ENCODE measurements at places on chromosomes 5 and 9.
A peak's percentile ranks its signal among the peaks of the same experiment; 100 is the strongest.

- DNase-seq = no peak
Observed at GRCh38 chr5:23314827-23315226, 192.6 kb upstream of the PRDM9 start.

- DNase-seq = no peak
Observed at GRCh38 chr5:35172533-35172932, 57.8 kb downstream of the PRLR start.

GRCh38 chr9:76240578-76240977, 153.6 kb downstream of the RFK start:
- no peak for DNase-seq

GRCh38 chr5:89769975-89770374, 639.6 kb downstream of the CETN3 start:
- DNase-seq = peak; percentile 12

DNA sequence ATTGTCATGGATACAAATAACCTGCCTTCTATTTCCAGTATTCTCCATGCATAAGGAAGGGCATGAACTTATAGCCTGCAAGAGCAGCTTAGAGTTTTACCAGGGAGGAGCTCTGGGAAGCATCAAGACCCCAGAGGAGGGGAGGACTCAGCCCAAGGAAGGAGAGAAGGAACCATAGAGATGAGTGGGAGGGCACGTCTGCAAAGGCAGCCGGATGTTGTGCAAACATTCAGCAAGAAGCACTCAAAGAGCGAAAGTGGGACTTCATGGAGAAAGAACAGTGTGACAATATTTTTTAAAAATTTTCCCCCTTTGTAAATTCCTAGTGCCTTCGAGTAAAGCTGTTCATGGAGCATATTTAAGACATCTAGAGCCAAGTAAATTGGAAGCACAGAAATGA, 270.1 kb upstream of the PTGER4 start:
- no peak for DNase-seq

DNA sequence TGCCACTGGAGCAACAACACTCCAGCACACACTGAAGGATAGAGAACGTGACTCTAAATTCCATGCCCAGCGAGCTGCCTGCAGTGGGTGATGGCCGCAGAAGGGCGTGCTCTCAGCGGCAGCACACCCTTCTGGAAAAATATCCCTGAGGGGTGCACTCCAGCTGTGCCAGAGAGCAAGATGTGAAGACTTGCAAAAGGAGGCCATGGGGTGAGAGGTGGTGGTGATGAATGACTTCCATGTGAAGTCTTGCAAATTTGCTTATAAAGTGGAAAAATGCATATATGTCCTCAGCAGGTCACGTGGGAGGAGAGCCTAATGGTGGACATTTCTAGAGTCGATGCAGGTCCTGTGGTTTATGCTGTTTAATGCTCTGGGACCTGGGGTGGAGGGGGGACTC, 39.8 kb upstream of the COL5A1 start:
- no peak for DNase-seq

DNA sequence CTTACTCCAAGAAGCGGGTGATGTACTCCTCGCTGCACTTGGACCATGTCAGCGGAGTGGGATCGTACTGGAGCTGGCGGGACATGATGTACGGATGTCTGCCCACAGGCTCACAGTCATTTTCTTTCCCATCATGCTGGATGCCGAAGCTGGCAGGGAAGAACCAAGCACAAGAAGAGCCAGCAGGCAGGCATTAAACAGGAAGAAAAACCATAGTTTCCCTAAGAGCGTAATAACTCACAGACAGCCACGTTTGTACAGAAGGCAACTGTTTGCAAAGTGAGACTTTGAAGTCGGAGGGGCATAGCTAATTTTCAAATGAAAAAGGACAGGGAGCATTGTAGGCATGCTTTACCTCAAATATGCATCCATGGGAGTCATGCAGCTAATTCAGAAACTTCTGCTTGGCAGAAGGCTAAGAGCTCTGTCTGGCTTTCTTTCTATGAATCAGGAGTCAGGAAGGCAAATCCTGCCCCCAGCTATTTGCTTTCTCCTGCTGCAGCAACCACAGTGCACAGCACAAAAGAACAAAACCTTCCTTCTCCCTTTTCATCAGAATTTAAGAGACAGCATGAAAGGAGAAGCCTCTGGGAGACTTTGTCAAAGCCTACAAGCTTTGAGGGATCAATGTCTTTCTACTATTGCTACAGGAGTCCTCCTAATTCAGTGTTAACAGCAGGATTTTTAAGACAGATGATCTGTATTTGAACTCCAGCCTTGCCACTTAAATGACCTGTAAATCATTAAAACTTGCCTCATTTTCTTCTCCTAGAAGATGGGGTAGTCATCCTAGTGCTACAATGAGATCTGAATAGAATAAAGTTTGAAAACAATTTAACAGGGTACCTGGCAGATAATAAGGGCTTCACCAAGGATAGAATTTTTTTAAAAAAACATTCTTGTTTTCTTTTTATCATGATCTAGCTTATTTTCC, 209.1 kb downstream of the TARS1 start:
- no peak for DNase-seq

- no peak for DNase-seq
Observed at GRCh38 chr9:131633491-131634031, 88.2 kb downstream of the PRRT1B start.

DNA sequence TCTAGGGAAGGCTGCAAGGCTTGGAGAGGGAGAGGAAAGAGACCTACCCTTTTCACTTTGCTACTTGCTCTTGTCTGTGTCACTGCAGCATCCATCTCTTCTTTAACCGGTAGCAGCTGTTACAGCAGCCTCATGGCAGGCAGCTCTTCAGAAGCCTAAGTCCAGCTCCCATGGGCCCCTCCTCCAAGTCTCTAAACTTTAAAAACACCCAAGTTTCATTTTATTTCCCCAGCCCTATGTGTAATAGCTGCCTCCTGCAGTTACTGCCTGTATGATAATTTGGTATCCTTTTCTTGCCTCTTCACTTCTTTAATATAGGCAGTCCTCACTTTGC, 313.1 kb upstream of the PIK3R1 start:
- no peak for DNase-seq

DNA sequence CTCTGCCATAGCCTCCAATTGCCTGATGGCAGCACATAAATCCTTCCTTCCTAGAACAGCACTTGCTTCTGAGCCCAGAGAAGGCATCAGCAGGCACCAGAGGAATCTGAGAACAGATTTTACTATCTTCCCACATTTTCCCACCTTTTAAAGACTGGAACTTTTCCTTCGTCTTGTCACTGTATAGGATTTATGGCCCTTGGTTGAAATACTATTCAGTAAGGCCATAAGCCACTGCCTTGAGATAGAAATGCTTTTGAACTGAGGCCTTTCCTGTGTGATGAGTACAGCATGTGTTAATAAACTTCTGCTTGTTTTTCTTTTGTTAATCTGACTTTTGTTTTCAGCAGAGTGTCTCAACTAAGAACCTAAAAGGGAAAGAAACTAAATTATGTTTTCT, 84.3 kb downstream of the MRPS27 start:
- DNase-seq = no peak

Measured in HFF-Myc (cell line).